ENCODE measurements at places on chromosomes 7 and 10.

GRCh38 chr10:113213035-113213434 lies 263.0 kb downstream of the TCF7L2 start:
- DNase-seq, result no peak

DNA sequence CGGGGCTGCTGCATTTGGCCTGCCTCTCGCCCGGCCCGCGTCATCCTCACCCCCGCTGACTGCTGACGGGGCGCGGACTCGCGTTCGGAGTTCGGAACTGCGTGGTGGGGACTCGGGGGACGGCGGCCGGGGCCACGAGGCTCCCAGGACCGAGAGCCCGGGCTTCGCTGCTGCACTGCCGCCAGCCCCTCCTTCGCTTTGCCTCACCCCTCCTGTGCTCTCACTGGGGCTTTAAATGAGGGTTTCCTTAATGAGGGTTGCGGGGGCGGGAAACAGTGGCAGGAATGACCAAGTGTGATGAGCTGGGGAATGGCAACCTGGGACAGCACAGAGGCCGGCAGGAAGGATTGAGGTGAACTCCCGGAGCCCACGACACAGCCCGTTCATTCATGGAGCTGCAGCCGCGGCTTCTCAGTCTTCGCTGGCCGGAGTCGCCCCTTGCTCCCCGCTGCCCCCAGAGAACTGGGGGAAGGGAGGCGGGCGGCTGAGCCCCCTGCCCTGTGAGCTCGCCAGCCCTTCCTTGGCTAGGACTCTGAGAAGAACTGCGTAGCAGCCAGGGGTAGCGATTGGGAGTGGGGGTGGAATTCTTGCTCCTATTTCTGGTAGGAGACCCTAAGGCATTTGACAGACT lies 1.5 kb upstream of the LRRC4 start:
- no peak for DNase-seq

- no peak for DNase-seq
Measured at GRCh38 chr7:149569025-149569725, 71.6 kb upstream of the ZNF746 start.

DNA sequence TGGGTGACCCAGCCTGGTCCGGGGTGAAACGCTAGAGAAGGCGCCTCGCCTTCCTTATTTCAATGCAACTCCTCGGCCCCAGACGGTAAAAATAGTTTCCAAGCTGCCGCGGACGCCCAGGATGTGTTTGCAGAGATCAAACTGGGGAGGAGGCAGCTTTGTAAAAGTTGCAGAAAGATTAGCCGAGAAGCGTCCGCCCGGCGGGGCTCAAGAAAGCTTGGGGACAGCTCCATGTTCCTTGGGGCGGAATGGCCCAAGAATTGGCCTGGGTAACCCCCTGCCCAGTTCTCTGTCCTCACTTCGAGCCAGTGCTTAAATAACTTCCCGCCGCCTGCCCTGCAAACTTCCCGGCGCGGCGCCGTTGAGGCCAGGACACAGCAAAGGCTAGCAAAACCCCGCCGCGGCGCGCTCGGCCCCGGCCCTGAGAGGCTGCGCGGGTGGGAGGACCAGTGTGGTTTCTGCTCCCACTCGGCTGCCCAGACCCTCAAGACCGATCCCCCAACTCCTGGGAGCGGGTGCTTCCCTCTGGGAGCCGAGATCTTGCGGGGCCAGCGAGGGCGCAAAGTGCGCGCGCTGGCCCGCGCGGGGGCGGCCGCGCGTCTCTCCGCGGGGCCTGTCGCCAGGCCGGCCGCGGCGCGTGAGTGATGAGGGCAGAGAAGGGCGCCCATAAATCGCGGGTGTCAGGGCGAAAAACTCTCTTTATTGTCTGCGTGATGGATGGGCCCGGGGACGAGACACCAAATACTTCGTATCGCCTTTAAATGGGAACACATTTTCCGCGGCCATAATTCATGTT lies 6.3 kb upstream of the ZNF503 start:
- no peak for DNase-seq

- no peak for DNase-seq
Measured at GRCh38 chr7:10685040-10685439, 288.6 kb upstream of the PHF14 start.

DNA sequence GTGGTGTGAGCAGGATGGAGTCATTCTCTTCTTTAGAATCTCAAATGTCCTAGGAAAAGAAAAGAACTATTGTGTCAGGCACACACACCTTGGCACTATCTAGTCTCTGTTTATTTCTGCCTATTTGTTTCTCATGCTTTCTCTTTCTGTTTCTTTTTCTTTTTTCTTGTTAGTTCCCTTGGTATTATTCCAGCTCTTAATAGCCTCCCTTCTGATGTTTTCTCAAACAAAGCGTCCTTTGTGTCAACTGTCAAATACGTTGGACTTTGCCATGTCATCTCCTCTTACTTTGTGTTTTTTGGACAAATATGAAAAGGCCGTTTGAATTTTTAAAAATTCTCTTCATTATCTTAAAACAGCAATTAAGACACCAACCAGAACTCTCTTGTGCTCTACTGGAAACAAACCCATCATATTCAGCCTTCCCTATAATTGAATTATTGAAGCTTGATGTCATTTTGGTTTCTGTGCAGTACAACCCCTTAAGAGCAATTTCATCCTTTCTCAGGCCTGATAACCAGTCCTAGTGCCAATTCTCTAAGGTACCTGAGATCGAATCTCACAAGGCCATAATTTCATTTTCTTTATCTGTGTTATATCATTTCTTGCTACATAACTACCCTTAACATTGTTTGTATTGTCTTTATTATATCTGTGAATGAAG lies 497.8 kb upstream of the NRP1 start:
- DNase-seq, result no peak

- no peak for DNase-seq
Measured at GRCh38 chr7:32462977-32463376, 27.2 kb downstream of the LSM5 start.

- DNase-seq, result no peak
Measured at GRCh38 chr10:133142523-133143199, 17.4 kb upstream of the KNDC1 start.

DNA sequence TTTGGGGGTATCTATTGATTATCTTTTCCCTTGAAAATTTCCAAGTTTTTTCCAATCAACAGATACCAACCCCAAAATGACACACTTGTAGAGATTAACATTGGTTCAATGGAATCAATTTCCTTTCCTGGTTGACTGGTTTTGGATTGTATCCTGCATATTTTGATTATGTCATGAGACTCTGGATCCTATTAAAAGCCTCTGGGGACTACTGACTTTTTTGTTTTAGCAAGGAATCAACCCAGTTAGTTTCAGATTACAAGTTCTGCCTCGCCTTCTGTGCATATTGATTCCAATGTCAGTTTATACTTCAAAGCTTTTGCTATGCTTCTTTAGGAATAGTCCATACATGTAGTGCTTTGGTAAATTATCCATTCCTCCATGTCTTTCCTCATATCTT lies 29.2 kb downstream of the COPG2 start:
- DNase-seq, result no peak

GRCh38 chr10:90413196-90413595 lies 444.6 kb downstream of the HTR7 start:
- no peak for DNase-seq

GRCh38 chr10:79982362-79982800 lies 33.5 kb upstream of the SFTPD start:
- no peak for DNase-seq

DNA sequence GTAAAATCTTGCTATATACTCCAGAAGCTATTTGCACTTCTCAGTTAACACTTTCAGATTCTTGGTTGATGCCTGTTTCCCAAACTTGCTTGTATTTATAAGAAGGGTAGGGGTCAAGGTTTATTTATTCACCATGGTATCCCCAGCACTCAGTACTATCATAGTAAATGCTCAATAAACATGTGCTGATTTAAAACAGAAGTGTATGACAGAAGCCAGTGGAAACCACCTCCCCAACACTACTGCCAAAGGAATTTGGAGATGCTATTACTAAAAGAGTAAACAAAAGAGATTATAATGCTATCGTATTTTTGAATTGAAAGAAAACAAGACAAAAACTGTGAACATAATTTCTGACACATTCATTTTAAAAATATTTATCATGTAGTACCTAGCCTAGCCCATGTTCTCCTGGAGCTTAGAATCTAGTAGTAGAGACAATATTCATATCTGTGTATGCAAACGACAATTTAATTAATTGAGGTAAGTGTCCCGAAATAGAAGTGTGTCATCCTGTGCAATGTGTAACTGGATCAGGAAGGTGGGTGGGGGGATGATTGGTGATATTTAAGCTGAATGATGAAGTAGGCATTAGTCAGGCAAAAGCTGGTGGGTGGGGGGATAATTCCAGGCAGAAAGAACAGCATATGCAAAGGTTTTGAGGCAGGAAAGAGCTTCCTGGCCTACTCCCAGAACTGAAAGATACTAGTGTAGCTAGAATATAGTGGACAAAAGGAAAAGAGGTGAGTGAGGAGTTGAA lies 77.5 kb downstream of the HGF start:
- no peak for DNase-seq

DNA sequence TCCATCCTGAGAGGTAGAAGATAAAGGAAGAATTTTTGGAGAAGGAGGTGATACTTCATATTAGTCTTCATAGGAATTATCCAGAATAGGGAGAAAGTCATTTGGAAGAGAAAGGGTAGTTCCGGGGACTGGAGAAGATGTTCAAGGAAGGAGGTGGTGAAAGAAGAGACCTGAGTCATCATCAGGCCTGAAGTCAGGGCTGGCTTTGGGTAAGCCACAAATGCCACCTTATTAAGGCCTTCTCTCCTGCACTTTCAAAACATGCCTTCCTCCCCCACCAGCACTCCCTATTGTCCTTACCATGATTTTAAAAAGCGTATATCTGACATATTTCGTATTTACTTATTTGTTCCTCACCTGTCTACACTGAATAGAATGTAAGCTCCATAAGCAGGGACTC lies 112.2 kb upstream of the LRGUK start:
- DNase-seq, result no peak

GRCh38 chr7:46212425-46213153 lies 291.5 kb upstream of the IGFBP3 start:
- DNase-seq, result no peak

DNA sequence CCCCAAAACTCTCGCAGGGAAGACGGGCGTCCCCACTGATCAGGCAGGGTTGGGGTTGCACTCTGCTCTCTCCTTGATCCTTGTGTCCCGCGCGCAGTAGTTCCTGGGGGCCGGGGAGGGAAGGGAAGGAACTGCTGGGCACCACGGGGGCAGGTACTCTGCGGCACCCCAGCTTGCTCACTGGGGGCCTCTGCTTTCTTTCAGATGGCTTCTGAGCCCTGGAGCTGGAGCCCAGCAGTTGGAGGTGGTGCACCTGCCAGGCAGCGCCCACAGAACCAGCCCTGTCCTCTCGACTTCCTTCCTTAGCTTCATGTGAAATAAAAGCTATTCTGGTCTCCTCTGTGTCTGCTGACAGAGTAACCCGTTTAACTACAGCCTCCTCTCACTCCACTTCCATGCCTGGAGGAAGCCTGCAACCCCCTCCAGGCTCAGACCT lies 12.2 kb downstream of the PLAC9 start:
- DNase-seq, result no peak

- no peak for DNase-seq
Measured at GRCh38 chr10:86331861-86332260, 34.7 kb downstream of the GRID1 start.

GRCh38 chr7:127618775-127619174 lies 833 bp upstream of the PAX4 start:
- no peak for DNase-seq

DNA sequence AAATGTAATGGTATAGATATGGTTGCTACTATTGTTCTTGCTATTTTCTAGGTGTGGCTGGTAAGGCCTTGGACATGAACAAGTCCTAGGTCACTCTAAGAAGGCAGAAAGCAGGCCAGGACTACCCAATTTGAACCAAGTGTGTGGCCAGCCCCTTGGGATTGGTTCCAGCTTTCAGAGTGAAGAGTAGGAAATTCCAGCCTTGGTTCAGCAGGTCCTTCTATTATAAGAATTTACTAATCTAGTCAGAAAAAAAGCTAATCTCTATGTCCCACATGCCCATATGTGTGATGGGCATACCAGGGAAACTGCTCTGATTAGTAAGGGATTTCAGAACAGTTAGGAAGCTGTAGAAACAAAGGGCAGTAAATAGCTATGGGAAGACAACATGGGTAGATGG lies 7.8 kb upstream of the TARP start:
- DNase-seq, result no peak

DNA sequence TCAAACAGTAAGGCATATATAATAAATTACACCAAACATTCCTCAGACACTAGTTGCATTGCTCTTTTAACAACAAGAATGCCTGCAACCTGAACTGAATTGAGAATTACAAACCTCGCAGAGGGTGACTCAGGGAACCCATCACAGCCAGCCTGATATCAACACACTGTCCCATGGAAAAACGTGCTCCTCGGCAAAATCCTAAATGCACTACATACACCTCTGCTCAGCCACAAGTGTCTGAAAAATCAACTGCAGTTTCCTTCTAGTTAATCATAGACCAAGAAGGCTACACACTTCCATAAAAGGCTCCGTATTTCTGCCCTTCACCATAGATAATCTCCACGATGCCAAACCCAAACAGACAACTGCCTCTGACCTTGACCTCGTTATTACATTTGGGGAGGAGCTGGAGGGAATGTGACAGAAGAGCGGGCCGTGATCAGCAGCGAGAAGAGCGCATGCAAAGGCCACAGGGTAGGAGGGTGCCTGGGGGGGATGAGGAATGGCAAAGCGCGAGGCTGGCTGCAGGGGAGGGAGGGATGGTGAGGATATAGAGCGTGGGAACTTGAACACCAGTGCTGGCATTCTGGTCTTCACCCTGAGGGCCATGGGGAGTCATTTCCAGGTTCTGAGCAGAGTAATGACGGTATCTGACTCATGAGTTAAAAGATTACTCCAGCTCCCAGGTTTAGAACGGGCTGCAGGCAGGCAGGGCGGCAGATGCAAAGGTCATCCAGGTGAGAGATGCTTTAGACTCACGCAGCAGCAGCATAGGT lies 201.9 kb upstream of the FRMD4A start:
- DNase-seq, result no peak

GRCh38 chr7:16739863-16740622 lies 13.5 kb upstream of the TSPAN13 start:
- DNase-seq, result peak; percentile 87

GRCh38 chr10:44030132-44030531 lies 354.8 kb downstream of the CXCL12 start:
- no peak for DNase-seq

DNA sequence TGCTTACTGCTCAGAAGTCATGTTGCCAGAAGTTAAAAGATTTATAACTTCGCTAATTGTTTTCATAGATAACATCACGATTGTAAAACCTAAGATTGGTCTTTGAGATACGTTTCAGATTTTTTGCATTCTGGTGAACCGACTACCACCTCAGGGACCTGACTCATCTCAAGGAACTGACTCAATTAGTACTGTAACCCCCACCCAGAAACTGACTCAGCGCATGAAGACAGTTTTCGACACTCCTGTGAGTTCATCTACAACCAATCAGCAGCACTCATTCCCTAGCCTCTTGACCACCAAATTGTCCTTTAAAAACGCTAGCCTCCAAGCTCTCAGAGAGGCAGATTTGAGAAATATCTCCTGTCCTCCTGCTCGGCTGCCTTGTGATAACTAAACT lies 72.3 kb downstream of the ELMO1 start:
- no peak for DNase-seq

- DNase-seq, result no peak
Measured at GRCh38 chr7:144656965-144657517, 178.8 kb downstream of the TPK1 start.
